GM12878 (cell line): ENCODE measurements at places on chromosomes 12 and 14. TPM values are rescaled to one million over a fixed set of nuclear protein-coding genes. Genes with fewer than 3 reads are reported as not detected.
A peak's percentile ranks its signal among the peaks of the same experiment; 100 is the strongest.

- no peak overlapping the region for H3K27ac ChIP-seq
- no peaks in the 10 kb centered on the region for H3K36me3 ChIP-seq
- H3K27me3 ChIP-seq: no peaks in the 10 kb centered on the region
Observed at GRCh38 chr12:121858318-121858661, 369 bp downstream of the HPD start.

- no peak for DNase-seq
- H3K4me1 ChIP-seq: peaks cover 36% of the 10 kb centered on the region
- H3K27me3 ChIP-seq: 0 out of 2 replicates have a peak, but pooled peaks cover 4% of the 10 kb centered on the region
- H3K36me3 ChIP-seq: no peaks in the 10 kb centered on the region
- H3K4me3 ChIP-seq: peak overlapping the region; percentile 68
- H3K27ac ChIP-seq: no peak overlapping the region
Observed at GRCh38 chr12:57460841-57461275, 1.3 kb downstream of the GLI1 start.

SLC5A8 gene
- not detected in 2 replicates for total RNA-seq

DNA sequence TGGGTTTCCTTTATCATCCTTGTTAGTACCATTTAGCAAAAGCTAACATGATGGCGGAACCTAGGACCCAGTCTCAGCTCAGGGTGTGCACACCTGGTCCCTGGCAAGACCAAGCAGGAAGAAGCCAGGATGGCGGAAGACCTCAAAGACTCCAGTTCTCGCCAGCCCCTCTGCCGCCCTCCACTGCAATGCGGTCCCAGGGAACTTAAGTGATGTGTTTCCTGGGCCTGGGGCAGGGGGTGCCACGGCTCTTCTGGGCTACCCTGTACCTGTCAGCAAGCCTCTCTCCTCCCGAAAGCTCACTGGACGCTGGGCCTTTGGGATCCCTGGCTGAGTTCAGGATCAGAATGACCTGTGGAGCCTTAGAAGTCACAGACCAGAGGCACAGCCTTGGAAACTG, 71.3 kb downstream of the FBXL14 start:
- H3K27me3 ChIP-seq: no peaks in the 10 kb centered on the region
- no peak for DNase-seq
- H3K4me3 ChIP-seq: no peak overlapping the region
- H3K36me3 ChIP-seq: no peaks in the 10 kb centered on the region
- no peak overlapping the region for H3K27ac ChIP-seq

KCNK10 gene
- total RNA-seq: 0.13 TPM in 1 of 2 replicates, not detected in the other

- no peaks in the 10 kb centered on the region for H3K27me3 ChIP-seq
- H3K36me3 ChIP-seq: no peaks in the 10 kb centered on the region
- H3K27ac ChIP-seq: no peak overlapping the region
Observed at GRCh38 chr12:88243982-88244381, 101.9 kb downstream of the TMTC3 start.

GRCh38 chr12:91094957-91095356, 16.3 kb downstream of the LUM start:
- no peaks in the 10 kb centered on the region for H3K27me3 ChIP-seq
- H3K4me3 ChIP-seq: no peak overlapping the region
- no peaks in the 10 kb centered on the region for H3K36me3 ChIP-seq
- no peak for DNase-seq
- H3K4me1 ChIP-seq: no peaks in the 10 kb centered on the region

SLC25A21 gene
- 0.08 and 0.72 TPM in 2 replicates for total RNA-seq
